ENCODE measurements at places on chromosomes 7 and 10. TPM values are rescaled to one million over a fixed set of nuclear protein-coding genes. Genes with fewer than 3 reads are reported as not detected.

Gene ANAPC16
- total RNA-seq = 54.5 TPM

Gene BTBD16
- not detected for total RNA-seq

Gene HILPDA
- 10.9 TPM for total RNA-seq

Gene CD36
- 171 TPM for total RNA-seq

Gene SUN1
- 302 TPM for total RNA-seq

Gene CCDC3
- total RNA-seq = 1.4 TPM

Gene TMEM236
- total RNA-seq = 0.17 TPM

Gene OPN1SW
- not detected for total RNA-seq

Gene CXCL12
- total RNA-seq = 2.9 TPM

Gene LIPM
- not detected for total RNA-seq

Gene CRPPA
- total RNA-seq = 2.0 TPM

DNA sequence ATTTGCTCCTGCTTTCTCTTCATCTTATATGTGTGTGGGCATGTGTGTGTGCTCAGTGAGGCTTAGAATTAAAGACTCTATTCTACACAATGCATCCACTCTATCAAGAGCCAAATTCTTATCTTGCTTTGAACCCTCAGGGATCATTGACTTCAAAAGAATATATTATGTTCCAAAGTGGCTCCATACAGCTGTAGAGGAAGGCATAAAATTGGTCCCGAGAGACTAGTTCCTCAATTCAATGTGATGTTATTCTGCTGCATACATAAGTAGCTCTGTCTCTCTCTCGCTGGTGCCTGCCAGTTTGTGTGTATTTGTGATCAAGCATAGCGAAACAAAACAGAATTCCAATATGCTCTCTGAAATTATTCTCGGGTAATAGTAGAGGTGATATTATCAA is 997.9 kb upstream of the POT1 start:
- no peak for DNase-seq

- no peak for DNase-seq
Measured at GRCh38 chr10:48517482-48517881, 87.4 kb downstream of the ARHGAP22 start.

- DNase-seq = no peak
Measured at GRCh38 chr10:78320506-78320905, 286.8 kb downstream of the RPS24 start.

DNA sequence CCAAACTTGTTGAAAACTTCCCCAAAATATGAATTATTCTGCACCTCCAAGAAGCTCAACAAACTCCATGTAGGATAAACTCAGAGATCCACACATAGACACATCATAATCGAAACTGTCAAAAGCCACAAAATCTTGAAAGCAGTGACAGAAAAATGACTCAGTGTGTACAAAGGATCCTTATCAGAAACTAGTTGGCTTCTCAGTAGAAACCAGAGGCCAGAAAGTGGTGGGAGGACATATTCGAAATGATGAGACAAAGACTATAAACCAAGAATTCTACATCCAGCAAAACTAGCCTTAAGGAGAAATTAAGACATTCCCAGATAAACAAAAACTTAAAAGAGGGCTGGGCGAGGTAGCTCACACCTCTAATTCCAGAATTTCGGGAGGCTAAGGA is 38.5 kb downstream of the MCMBP start:
- DNase-seq = no peak

GRCh38 chr7:28596245-28596935 is 184.1 kb downstream of the CREB5 start:
- no peak for DNase-seq

- no peak for DNase-seq
Measured at GRCh38 chr7:20797042-20797461, 10.4 kb upstream of the SP8 start.

DNA sequence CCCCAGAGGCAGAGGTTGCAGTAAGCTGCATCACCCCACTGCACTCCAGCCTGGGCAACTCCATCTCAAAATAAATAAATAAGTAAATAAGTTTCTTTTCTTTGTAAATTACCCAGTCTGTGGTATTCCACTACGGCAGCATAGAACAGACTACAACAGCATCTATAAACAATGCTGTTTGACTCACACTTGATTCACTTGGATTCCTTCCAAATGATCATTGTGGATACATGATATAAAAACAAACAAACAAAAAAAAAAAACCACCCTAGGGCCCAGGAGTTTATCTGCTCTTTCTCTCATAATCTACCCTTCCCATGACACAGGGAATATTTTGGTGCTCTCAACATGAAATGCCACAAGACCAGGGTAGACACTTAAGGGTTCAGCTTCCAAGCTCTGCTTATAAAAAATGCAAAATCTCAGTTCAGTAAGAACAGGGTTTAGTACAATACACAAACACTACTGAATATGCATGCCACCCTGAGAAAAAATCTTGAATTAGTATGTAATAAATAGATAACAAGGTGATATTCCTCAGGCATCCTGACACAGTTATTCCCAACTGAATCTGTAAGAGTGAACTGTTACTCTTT is 200.9 kb downstream of the FAM107B start:
- DNase-seq = peak; percentile 84

DNA sequence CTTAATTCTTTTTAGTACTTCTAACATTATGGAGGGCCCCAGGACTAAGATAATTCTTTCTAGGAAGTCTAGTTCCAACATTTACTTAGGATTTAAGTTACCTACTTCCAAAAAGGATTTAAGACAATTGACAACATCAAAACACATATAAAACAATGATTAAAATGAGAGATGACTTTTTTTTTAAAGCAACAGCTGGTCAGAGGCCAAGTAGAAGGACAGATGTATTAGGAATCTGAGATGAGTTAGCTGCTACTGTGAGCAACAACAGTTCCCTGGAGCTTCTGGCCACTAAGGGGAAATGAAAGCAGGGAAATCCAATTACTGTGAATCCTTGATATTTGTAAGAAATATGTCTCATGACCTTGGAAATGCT is 222.3 kb downstream of the PHTF2 start:
- DNase-seq = no peak

DNA sequence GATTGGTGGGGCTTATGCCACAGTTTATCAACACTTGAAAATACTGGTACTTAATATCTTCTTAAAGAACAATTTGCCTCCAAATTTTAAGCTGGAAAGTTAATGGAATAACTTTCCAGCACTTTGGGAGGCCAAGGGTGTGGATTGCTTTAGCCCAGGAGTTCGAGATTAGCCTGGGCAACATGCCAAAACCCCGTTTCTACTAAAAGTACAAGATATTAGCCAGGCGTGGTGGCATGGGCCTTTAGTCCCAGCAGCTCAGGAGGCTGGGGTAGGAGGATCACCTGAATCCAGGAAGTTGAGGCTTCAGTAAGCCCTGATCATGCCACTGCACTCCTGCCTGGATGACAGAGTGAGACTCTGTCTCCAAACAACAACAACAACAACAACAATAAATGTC is 56.0 kb downstream of the PRF1 start:
- no peak for DNase-seq

- no peak for DNase-seq
Measured at GRCh38 chr7:71824006-71824760, 588.0 kb downstream of the CALN1 start.

DNA sequence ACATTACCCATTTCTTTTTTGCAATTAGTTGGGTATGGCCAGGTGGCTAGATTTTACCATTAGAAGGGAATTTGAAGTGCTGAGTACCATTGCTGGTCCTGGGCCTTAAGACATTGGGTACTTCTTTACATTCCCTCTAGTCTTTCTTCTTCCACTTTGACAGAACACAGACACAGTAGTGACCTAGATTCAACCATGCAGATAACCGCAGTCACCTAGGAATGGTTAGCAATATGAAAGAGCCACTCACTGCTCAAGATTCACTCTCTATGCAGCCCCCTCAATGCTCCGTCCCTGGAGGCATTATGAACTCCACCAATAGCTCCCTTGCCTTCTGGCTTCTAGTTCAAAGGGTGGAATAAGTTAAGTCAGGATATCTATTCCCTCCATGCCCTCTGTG is 16.2 kb upstream of the PON1 start:
- DNase-seq = no peak

GRCh38 chr7:116524609-116525297 is at the start of gene CAV1:
CAV1 (plus strand) TSS chr7:116525036; CDS start chr7:116525063, 27 bp downstream.
- peak; percentile 98 for DNase-seq

DNA sequence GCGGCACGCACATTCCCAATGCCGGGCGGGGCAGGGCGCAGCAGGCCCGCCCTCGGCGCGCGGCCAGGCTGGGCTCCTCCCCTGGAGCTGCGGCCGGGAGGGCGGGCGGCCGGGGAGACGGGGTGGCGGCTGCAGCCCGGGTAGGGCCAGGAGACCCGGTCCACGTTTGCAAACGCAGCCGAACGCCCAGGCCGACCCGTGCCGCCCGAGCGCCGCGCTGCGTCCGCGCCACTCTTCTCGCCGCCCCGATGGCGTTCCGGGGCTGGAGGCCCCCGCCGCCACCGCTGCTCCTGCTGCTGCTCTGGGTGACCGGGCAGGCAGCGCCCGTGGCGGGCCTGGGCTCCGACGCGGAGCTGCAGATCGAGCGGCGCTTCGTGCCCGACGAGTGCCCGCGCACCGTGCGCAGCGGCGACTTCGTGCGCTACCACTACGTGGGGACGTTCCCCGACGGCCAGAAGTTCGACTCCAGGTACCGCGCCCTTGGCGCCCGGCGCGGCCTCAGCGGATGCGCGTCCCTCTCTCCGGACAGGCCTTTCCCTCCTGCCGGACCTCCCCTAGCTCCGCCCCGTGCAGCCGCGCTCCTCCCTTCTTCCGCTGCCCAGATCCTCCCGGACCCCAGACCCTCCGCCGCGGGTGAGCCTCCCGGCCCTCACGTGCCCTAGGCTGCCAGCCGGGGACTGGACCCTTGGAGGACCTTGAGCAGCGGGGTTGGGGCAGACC is at the start of gene FKBP9:
FKBP9 (plus strand) TSS at position 115 of the 720 bp plus-strand sequence; CDS start at position 249, 134 bp downstream.
- peak; percentile 89 for DNase-seq

DNA sequence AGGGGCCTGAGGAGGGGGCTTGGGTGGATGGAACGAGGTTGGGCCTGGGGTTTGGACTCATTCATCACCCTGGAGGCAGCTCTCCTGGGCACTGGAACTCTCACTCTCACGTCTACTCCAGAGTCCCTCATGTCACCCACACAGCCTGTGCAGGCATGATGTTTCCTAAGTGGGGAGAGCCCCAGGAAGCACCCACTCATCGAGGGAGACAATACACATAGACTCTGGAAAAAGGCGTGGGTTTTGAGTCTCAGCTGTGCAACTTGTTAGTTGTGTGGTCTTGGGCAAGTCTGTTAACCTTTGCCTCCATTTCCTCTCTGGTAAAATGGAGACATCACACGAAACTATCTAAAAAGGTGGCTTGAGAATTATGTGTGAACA is 25.9 kb upstream of the RBM20 start:
- no peak for DNase-seq

DNA sequence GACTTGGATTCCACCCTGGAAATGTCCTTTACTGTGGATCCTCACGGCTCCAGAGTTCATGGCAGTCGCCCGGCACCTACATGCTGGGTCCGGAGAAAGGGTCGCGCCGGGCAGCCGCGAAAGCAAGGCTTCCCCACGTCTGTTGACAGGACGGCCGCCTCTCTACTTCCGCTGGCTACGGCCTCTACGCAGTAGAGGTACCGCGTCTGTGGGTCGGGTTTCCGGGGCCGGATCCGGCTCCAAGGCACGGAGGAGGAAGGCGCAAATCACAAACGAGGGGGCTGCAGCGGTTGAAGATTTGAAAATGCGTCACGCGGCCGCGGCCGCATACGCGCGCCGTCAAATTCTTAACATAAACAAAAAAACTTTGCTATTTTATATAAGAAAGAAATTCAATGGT is 649.6 kb downstream of the REEP3 start:
- no peak for DNase-seq

- no peak for DNase-seq
Measured at GRCh38 chr10:10613656-10614244, 403.9 kb upstream of the CELF2 start.

DNA sequence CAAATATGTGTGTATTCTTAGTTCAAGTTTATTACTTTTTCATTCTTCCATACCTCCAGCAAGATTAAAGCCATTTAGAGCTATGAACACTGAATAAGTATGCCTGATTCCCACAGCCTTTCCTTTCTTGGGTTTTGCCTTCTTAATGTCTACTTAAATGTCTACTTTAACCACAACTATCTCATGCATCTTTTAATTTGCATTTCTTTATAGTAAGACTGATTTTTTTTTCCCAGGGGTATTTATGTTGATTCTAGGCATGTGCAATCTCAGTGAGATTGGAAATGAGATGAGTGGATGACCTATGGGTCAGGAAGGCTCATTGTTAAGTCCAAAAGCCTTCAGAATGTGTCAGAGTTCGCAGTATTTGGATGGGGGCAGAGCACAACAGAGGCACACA is 3.6 kb downstream of the PCBD1 start:
- no peak for DNase-seq

- DNase-seq = no peak
Measured at GRCh38 chr7:2163600-2164555, 68.9 kb downstream of the MAD1L1 start.

DNA sequence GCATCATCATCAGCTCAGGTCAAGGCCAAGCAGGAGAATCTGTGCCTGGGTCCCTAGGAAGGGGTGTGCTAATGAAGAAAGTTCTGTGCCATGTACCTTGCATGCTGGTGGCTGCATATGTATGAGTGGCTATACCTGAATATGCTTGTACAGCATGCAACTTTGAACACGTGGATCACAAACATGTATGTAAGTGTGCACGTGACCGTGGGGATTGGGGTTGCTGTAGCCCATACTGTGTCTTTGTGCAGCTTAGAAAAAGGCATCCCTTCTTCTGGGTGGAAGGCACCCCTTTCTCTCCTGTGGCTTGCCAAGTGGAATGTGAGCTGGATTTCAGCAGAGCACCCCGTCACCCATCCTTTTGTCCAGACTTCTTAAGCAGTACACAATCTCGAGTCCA is 13.8 kb downstream of the EMX2 start:
- DNase-seq = no peak

GRCh38 chr10:12556039-12556438 is 206.7 kb downstream of the CAMK1D start:
- DNase-seq = no peak

- no peak for DNase-seq
Measured at GRCh38 chr10:59173414-59173813, 3.0 kb upstream of the PHYHIPL start.

GRCh38 chr10:49115015-49115795 is at the start of gene VSTM4:
VSTM4 (minus strand) TSS chr10:49115522; CDS start chr10:49115485, 37 bp downstream.
- peak; percentile 37 for DNase-seq

DNA sequence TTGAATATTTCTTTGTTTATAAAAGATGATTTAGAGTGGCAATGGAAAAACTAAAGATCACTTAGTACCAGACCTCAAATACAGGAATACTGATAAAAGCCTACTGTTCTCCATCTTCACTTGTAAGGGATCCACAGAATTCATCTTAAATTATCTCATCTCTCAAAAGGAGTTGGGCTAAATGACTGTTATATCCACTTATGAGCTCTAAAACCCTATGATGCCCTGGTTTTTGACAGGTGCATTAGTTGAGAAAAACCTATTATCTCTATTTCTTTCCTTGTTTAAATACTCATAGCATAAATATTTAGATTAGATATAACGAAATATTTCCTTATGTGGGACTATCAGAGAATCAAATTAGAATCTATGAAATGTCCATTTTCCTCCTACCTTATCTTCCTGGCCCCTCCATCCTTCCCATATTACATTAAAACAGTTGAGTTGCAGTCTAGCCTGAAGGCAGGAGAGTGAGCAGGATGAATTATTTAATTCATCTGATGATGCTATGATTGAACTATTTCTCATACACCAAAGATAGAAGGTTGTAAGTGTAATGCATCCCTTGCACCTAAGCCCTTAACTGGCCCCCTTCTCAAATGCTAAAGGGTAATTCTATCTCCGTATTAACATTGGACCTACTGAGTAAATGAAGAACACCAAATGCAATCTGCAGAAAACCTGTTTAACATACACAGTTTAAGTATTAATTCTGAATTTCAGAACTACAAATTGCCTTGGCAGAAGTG is 29.7 kb downstream of the PPP3CB start:
- no peak for DNase-seq
